CD4-positive, alpha-beta T cell (primary cell): ENCODE measurements at places on chromosomes 12 and 14.

DNA sequence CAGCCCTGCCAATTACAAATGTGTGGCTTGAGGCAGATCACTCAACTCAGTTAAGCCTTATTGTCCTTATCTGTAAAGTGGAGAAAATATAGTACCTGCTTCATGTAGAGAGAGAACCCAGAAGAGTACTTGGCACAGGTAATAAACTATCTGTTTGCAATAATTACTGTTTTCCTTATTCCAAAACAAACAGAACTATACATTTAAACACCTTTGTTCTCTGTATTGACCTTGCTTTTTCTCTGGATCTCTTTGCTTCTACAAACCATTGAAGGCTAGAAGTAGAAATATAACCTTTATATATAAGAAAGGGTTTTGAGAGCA, 70.8 kb upstream of the SRSF5 start:
- DNase-seq, result no peak

DNA sequence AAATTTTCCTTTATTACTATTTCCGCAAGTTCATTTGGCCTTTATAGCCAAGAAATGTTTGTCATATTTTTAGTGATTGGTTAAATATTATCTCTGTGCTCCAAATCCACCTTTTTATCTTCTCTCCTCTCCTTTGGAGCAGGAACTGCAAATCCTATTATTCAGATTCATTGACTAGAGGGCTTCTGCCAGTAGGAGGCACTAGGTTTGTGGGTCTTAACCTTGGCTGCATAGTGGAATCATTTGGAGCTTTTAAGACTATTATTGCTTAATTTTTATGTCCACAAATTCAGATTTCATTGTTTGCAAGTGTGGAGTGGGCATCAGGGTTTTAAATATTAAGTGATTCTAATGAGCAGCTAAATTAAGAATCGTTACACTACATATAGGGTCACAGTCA, 75.3 kb upstream of the SYT10 start:
- DNase-seq, result no peak

GRCh38 chr12:44654646-44655639, 221.2 kb downstream of the NELL2 start:
- no peak for DNase-seq

GRCh38 chr14:26124896-26125438, 472.9 kb downstream of the NOVA1 start:
- no peak for DNase-seq

DNA sequence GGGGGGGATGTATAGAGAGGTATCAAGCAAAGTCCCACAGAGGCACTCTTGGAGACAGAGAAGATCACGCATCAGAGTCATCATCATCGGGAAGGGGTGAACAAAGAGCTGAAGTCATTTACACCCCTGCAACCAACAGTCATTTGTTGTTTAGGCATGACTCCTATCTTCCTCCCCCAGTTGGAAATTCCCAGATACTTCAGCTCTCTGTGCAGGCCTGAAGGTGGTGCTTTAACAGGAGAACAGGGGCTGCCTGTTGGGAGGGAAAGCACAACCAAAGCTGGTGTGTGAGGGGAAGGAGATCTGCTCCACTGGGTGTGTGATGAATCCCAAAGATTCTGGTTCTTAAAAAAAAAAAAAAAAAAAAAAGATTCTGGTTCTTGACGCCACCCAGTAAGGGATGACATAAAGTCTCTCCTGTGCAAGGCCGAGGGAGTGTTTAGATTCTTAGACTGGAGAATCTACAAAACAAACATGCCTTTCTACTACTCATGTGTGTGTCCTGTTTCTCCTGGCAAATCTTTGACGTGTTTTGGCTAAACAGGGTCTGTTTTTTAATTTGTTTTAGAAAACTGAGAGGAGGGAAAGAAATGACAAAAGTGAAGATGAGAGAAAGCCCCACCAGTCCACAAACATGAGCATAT, 121.0 kb upstream of the ARHGAP5 start:
- DNase-seq, result no peak

DNA sequence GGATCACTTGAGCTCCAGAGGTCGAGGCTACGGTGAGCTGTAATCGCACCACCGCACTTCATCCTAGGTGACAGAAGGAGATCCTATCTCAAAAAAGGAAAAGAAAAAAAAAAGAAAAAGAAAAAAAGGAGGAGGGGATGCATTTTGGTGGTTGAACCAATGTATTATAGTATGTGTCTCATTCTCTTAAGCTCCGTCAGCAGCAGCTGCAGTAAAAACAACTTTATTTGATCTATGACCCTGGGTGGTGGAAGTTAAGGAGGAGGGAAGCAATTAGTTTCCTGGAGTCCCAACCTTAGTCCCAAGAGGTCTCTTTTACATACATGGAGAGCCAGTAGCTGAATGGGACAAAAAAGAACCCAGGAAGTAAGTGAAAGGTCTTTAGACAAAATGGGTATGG, 26.8 kb upstream of the APOF start:
- DNase-seq, result no peak
